ENCODE measurements at places on chromosomes 7 and 10. TPM values are rescaled to one million over a fixed set of nuclear protein-coding genes. Genes with fewer than 3 reads are reported as not detected.
A peak's percentile ranks its signal among the peaks of the same experiment; 100 is the strongest.

GRCh38 chr10:44510379-44511115 is 125.7 kb upstream of the CXCL12 start:
- DNase-seq = no peak

- DNase-seq = no peak
Measured at GRCh38 chr7:74405191-74405898, 48.4 kb upstream of the GTF2IRD1 start.

GRCh38 chr10:116278846-116279245 is 5.8 kb upstream of the GFRA1 start:
- no peak for DNase-seq

Gene KNDC1
- 4.5 TPM for polyA plus RNA-seq

DNA sequence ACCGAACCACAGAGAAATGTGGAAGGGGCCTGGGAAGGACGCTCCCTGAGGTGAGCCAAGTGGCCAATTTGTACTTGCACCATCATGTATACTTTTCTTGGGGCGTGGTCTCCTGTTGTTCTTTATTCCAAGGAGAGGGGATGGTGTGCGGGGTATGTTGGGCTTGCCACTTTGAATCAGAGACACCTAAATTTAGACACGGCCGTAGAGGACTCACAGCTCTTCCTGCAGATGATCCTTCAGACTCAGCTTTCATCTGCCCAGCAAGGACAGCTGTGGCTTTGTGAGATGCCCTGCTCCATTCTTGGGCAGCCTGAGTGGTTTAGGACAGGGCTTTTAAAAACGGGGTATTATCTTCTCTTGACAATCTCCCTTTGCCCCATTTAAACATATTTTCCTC is 473.2 kb downstream of the REEP3 start:
- no peak for DNase-seq

DNA sequence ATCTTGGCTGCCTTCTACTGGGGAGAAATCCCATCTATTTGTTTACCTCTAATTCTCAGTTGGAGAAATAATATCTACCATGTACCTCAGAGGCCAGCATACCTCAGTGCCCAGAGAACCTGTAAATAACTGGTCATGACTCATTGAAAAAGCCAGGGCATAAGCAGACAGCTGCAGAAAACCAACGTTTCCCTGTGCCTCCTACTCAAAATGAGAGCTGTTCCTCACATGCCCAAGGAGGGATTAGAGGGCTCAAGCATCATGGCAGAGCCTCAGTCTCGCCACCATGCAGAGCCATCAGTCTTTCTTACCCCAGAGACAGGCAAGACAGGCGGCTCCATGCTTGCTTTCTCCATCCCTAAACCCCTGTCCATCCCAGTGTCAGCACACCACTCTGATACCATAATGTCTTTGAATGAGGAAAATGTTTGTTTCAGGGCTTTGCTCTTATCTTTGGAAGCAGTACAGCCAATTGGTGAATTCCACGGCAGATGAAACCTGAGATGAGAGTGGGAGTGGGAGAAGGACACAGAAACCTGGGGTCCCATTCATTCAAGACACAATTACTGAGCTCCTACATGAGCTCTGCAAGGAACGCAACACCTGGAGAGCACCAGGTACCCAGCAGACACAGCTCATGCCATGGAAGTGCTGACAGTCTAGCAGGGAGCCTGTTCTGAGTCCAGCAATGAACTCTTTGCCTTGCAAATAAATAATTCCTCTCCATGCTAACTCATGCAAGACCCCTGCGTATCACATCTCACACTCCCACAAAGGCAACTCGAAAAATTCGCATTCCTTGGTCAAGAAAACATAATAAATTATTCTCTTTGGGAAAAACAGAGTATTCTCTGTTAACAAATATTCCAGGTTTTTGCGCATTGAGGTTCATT is 21.1 kb downstream of the PON1 start:
- DNase-seq = no peak

Gene NEURL1
- 1.0 TPM for polyA plus RNA-seq

DNA sequence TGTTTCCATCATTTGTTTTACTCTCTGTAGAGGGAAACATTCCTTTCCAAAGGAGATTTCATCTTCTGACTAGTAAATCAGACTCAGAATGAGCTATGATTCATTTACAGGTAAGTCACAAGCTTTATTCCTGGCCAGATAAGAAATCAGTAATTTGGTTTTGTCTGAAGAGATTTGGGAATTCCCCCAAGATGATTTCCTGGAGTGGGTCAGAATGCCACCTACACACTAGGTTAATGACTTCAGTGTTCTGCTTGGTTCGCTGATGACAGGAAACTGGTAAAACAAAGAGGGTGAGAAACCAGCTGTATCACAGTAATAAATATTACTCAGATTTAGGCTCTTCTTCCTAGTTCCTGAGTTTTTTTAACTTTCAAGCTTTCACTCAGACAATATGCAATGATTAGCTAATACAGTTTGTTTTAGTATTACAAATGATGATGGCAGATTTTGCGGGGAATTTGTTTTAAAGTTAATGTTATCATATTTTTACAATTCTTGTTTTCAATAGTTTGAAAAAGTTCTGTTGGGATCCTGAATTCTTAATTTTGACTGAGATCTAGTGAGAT is 8.3 kb upstream of the ASZ1 start:
- no peak for DNase-seq

Gene PAX2
- not detected for polyA plus RNA-seq

DNA sequence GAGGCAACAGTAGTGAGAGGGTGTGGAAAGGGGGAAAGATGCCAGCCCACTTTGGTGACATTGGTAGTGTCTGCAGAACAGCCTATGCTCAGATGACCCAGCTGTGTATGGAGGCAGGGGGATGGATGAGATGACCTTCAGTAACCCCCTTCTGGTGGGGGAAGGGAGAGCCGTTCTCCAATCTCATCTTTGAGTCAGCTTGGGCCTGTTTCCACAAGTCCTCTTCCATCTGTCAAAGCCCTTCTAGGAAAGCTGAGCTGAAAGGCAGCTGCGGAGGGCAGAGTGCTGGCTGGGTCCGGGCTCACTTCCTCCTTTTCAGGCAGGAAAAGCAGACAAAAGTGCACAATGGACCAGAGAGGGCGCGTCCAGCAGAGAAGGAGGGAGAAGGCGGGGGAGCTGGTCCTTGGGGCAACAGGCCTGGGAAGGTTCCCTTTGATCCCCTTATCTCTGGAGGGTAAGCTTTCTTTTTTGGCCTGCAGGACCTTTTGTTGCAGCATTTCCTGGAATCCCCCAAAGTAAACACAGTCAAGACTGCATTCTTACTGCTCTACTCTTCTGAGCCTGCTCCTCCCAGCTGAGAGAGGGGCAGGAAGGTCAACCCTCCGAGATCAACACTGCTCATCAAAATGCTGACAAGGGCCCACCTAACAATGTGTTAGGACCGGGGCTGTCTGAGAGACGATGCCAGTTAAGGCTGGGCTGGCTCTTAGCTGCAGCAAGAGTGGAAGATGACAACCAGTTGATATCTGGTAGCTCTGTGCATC is 1.2 kb upstream of the LRMDA start:
- peak; percentile 47 for DNase-seq

DNA sequence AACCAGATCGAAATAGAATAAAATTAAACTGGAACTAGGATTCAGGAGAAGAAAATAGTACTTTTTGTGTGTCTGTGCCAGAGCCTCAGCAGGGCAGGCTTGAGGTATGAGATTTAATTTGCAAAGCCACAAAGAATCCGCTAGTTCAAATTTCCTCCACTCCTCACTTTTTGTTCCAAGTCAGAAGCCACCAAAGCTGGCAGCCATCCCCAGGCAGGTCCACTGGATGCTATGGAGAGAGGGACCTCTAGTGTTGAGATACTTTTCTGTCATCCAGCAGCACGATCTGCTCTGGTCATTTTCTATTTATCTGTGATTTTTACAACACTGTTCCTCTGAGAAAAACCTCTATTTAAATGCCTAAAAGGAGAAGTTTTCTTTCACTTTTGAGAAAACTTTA is 147.9 kb upstream of the FRMD4A start:
- DNase-seq = peak; percentile 67

Gene ZNF775
- 5.9 TPM for polyA plus RNA-seq

DNA sequence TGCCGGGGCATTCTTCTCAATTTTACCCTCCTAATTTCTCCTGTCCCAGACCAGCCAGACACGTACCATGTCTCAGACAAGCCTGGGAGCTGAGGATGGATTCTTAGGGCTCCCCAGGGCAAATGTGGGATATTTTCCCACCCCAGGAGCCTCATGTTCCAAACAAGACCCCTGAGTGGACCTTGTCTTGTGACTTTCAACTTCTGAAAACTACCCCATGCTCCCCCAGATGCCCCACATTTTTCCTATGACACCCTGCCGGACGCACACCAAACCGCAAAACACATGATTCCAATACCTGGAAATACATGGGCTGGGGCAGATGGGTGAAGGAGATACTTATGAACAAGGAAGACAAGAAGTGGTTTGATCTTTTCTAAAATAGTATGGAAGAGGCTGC is 874 bp downstream of the GIMAP5 start:
- DNase-seq = no peak

DNA sequence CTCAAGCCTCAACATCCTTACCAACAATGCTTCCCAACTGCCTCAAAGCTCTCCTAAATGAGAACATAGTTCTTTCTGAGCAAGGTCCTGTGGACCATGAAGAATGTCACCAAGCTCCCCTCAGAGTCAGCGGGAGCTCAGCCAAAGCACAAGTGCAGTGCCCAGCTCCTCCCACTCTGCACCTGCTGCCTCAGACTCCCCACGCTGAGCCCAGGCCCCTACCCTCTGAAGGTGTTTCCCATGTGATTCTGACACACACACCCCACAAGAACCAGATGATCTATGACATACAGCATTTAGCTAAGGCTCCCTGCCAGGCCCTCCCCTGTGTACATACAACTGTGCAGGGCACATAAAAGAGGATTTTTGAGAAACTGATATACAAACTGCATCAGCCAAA is 19.2 kb downstream of the ERCC6 start:
- DNase-seq = no peak

DNA sequence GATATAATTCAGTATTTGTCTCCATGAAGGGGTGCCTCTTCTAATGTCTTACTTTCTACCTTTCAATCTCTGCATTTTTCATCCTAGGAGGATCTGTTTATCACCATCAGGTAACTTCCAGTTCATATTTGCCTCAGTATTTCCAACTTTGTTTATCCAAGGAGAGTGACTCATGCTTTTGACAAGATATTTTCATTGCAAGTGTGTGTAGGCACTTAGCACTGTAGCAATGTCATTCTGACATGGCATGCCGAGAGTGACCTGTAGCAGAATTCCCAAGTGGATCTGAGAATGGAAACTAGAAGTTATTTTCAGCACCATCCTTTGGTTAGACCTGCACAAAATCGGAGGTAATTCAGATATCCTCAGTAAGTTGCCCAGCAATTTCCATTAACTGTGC is 129.9 kb downstream of the INHBA start:
- DNase-seq = no peak

- DNase-seq = no peak
Measured at GRCh38 chr7:70761711-70762328, 370.1 kb upstream of the GALNT17 start.

- DNase-seq = no peak
Measured at GRCh38 chr7:122692769-122693309, 6.1 kb downstream of the RNF133 start.

DNA sequence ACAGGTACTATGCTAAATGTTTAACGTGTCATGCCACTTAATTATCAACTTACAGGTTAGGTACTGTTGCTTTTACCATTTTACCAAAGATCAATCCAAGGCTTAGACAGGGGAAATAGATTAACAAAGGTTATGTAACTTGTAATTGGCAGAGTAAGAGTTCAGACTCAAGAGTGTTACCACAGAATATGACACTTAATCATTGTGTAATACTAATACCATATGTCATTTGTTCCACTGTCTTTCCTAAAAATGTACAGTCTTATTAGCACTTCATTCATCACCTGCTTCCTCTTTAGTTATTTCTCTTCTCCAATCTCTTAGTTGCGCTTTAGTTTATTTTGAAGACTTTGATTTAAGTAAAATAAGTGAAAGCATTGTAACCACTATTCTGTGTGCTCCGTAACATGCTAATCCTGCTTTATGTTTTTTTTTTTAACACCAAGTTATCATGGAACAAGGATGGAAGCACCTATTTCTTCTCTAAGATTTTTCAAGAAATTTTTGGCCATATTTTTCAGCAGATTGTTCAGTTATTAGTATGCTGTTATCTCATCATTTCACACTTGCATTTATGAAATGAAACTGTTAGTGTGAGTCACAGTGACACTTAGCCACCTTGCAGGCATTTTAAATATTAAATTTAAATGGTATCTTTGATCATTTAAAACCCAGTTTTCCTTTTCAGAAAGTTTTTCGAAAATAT is 197.3 kb downstream of the PHF14 start:
- DNase-seq = peak; percentile 28

- no peak for DNase-seq
Measured at GRCh38 chr10:3902809-3903410, 117.9 kb upstream of the KLF6 start.

- DNase-seq = no peak
Measured at GRCh38 chr7:1693991-1694524, 24.0 kb downstream of the ELFN1 start.

- DNase-seq = no peak
Measured at GRCh38 chr7:99409806-99410205, 1.0 kb downstream of the BUD31 start.

- no peak for DNase-seq
Measured at GRCh38 chr10:131677671-131678070, 223.1 kb upstream of the PPP2R2D start.

Gene SPDYE16
- polyA plus RNA-seq = 2.6 TPM

DNA sequence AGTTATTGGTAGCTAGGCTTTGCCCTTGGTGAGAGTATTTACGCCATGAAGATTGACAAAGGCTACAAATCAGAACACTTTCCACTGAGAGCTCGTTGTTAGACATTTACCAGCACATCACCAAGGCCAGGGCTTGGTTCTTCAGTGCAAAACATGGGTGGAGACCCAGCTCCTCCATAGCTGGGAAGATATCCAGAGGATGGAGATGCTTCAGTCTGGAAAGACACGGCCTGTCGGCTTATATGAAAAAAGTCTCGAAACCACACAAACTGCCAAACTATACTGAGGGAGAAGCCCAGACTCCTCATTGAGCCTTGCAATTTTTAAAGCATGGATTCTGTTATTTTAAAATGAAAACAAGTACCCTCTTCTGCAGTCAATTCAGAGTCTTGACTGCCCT is 83.4 kb upstream of the ANLN start:
- no peak for DNase-seq

DNA sequence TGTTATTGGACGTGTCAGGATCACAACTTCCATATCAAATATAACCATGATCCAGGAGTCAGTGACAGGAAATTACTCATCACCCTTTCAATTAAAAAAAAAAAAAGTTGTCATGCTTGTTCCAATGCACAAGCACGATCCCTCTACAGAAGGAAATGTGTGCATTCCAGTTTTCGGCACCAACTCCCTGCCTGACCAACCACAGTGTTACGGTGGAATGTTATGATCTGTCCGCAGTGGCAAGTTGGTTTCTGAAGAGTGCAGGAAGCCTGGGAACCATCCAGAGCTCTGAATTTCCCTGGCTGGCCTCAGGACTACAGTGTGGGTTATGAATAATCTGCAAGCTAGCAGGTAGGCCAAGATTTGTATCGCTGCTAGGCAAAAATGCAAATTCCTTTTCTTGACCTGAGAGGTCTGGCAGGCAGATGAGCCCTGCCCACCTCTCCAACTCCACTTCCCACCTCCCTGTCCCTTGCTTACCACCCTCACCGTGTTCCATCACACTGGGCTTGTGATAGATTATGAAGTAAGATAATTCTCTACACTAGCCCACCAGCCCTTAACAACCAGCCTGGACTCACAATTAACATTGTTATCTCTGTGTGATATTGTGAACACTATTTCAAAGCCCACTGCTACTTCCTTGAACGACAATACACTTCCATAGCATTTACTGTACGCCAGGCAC is 20.4 kb downstream of the FRMPD2 start:
- DNase-seq = no peak
